ENCODE measurements at places on chromosomes 13 and 19.

DNA sequence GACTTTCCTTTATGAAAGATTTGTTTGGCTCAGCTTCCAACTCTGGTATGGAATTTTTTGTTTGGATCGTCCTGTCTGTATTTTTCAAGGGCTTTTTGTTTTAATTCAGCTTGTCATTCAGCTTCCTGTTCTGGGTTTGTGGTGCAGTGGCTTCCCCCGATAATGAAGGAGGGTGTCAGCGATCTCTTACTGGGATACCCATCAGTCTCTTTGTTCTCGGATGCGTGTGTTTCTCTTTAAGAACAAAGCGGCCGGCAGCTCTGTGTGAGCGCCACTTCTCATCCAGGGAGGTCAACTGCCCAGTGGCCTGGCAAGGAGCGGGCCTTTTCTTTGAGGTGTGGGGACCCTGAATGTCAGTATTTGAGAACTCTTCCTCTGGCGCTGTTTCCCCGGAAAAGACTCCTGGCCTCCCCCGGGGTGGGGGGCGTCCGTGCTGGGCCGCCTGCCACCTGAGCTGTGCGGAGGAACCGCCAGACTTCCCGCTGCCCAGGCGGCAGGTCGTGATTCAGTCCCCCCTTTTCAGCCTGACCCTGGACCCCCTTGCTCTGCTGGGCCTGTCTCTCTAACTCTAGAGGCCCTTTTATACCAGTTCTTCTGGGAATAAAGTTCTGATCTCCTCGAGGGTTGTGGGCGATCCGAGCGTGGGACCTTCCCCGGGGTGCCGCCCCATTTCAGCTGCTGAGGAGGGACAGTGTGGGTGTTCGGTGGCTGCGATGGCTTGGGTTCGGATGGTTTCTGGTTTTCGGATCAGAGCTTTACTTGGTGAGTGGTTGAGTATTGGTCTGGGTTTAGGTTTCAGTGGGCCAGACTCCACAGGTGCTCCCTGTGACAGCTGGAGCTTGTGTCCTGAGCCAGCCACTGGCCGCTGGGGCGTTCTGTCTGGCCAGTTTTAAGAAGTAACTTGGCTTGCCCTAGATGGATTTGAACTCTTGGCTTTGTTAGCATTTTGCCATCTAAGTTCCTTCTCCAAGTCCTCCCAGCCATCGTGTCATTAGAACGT lies 3.4 kb downstream of the SF3A2 start:
- DNase-seq, result peak; percentile 72

DNA sequence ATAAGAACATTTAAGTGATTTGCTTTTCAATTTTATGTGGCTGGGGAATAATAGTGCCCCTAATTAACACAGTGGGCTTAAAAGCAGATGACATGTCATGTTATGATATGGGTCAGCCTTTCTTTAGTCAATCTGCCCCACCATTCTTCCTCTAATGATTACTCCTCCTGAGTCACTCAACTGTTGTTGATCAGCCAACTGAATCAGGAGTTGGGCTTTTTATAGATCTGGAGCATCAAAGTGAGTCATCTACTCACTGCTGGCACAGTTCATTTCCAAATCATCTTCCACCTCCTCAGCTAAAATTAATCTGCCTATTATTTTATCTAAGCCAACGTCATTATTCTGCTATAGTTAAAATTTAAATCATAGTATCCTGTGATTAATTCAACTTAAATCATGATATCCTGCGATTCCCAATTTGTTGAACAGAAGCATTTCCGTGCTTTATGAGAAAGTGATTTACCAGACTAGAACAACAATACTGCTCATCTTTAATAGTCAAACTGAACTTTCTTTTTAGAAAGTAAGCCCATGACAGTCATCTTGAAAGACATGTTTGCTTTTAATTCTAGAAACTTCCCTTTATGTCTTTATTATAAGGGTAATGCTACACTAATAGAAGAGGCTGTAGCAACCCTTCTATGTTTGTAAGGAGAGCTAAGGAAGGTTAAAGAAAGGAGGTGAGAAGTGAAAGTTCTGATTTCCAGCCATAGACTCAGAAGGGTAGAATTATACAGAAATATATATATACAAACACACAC lies 551.4 kb downstream of the TBC1D4 start:
- DNase-seq, result no peak

GRCh38 chr19:20388706-20389225 lies 176.8 kb downstream of the ZNF737 start:
- no peak for DNase-seq

- DNase-seq, result no peak
Observed at GRCh38 chr19:3365093-3365835, 1.1 kb upstream of the NFIC start.

GRCh38 chr13:97058391-97058790 lies 64.1 kb upstream of the OXGR1 start:
- DNase-seq, result no peak

All from CD4-positive, alpha-beta T cell treated with Interleukin-17A for 1 hour (primary cell).